ENCODE measurements at places on chromosomes 4 and X.

GRCh38 chr4:139734201-139734874 is 68.7 kb downstream of the MGST2 start:
- no peak for DNase-seq

- DNase-seq = peak; percentile 4
Measured at GRCh38 chrX:42934020-42934726, 156.2 kb upstream of the PPP1R2C start.

DNA sequence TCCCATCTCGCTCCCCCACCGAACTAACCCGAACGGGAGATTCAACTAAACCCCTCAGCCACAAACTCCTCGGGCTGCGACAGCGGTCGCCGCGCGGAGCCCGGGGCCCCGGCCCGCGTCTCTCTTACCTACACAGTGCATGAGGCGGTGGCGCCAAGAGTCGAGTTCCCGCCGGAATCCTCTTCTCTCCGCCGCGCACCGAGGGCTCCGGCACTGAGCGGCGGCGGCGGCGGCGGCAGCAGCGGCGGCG is 160 bp downstream of the LCORL start:
- DNase-seq = no peak

- DNase-seq = peak; percentile 52
Measured at GRCh38 chrX:155009994-155010472, 12.5 kb downstream of the F8 start.

GRCh38 chrX:119686087-119686691 is 6.8 kb downstream of the SEPTIN6 start:
- no peak for DNase-seq

GRCh38 chr4:7183161-7183560 is 9.2 kb upstream of the SORCS2 start:
- no peak for DNase-seq

DNA sequence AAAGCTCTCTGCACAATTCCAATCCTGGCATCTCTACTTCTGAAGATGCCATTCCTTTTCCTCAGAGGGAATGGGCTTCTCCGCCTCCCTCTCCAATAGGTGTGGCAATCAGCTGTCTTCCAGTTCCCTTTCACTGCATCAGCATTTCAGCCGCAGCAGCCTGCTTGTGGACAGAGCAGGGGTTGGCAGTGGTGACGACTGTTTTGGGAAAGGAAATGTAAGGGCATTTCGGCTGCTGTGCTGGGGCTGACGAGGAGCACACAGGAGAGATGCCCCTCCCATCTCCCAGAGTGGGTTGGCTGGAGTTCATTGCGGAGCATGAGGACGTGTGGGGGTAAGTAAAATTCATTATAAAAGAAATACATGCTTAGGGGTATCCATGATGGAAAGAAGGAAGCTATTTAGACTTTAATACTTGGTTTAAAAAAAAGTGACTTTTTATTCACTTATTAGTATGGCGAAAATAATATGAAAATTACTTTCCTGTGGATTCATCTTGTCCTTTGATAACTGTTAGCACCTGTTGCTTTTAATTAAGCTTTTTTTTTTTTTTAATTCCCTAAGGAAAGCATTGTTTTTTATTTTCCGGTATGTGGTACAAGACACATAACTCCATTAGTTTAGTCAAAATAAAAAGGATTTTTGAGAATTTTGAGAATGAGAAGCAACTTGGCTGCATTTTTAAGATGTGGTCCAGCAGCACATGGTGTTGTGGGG is at the start of gene LIMCH1:
LIMCH1 (plus strand) TSS at position 141 of the 717 bp plus-strand sequence. CDS start 67,839 bp downstream, outside the sequence.
- DNase-seq = peak; percentile 49

GRCh38 chrX:7542587-7543380 is 300.2 kb upstream of the VCX start:
- no peak for DNase-seq

DNA sequence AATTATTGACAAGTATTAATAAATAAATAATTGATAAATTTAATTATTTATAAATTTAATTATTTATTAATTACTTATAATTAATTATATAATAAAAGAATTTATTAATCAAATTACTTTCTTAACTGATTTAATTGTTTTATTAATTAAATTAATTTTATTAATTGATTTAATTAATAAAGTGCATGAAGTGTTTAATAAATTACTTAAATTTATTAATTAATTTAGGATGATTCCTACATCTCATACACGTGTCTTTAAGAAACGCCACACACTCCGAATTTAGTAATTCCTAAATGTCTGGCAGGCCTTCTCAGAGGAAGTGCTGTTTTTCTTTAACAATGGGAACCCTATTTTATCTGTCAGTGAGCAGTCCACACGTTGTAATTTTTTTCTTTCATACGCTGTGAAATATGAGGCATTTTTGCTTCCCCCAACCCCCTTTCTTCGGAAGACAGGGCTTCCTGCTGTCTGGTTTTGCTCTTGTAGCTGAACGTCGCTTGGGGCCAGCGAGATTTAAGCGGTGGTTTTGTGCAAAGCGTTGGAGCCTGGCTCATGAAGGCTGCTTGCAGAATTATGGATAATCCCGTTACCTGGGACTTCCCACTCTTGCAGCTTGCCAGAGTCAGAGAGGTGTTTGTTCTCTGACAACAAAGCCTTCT is 46.8 kb downstream of the CRLF2 start:
- DNase-seq = peak; percentile 66

DNA sequence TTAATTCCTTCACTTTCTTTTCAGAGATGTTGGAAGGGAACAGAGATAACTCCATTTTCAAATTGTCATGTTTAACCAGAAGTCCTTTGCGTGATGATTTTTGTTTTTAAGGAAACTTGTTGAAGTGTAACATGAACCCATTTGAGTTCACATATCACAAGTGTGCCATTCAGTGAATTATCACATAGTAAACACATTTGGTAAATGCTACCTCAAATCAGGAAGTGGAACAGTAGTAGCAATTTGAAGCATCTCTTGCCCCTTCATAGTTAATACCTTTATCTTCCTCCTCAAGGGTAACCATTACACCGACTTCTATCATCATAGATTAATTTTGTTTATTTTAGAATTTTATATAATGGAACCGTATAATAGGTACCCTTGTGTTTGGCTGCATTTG is 35.8 kb downstream of the KDM6A start:
- DNase-seq = no peak

DNA sequence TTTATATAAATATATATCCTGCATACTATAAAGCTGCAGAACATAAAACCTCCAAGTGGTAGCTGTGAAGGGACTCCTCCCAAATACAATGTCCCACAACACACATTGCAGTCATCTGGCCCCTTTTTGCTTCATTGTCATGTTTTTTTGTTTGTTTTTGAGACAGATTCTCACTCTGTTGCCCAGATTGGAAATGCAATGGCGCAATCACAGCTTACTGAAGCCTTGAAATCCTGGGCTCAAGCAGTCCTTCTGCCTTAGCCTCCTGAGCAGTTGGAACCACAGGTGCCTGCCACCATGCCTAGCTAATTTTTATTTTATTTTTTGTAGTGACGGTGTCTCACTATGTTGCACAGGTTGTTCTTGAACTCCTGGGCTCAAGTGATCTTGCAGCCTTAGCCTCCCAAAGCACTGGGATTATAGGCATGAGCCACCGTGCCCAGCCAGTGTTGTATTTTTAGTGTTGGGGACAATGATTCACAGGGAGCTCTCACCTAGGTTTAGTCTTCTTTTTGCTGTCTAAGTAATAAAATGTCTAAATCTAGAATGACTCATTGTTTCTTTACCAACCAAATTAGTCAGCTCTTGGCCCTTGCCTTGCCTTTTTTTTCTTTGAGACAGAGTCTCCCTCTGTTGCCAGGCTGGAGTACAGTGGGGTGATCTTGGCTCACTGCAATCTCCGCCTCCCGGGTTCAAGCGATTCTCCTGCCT is 24.0 kb upstream of the XIAP start:
- no peak for DNase-seq

- DNase-seq = no peak
Measured at GRCh38 chr4:48173056-48173991, 39.3 kb upstream of the TXK start.

- no peak for DNase-seq
Measured at GRCh38 chrX:154401045-154401799, 3.0 kb downstream of the RPL10 start.

DNA sequence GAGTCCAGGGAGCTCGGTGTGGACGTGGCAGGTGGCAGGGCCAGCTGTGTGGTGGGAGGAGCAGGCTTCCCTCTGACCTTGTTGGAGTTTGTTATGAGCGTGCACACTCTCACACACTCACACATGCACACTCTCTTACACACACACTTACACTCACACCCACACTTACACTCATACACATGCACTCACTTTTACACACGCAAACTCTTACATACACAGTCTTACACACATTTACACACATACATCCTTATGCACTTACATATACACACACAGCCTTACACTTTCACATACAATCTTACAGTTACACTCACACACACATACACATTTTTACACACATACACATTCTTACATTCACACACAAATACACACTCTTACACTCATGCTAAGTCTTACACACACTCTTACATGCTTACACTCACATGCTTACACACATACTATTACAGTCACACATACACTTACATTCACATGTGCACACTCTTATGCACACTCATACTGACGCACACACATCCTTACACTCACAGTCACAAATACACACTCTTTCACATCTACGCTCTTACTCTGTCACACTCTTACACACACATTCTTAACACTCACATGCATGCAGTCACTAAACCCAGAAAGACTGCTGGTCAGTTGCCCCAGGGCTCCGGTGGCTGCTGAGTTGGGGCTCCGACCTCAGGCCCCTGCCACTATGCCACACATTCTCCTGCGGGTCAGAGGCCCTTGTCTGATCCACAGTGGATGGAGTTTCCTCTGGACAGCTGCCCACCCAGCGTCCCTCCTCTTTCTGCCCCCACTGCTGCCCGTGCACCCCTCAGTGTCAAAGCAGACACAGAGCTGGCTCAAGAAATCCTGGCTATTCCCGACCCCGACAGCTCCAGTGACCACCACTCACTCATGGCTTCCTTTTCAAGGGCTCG is 95.8 kb downstream of the ADRA2C start:
- DNase-seq = no peak

GRCh38 chrX:20712811-20713210 is 446.1 kb upstream of the RPS6KA3 start:
- no peak for DNase-seq

DNA sequence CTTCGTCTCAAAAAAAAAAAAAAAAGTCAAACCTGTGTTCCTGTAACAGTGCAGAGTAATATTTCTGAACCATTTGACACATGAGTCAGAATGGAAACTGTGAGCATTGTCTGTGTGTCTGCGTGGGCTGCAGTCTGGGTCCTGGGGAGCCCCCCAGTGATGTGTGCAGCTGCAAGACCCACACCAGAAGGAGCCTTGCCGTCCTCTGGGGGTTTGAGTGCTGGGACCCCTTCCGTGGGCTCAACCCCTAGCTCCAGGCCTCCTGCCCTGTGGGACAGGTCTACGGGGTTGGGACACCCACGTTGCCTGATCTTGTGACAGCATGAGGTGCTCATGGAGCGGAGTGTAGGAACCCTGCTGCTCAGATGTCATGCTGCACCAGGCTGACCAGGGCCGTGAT is 43.7 kb downstream of the DDX3X start:
- DNase-seq = no peak

DNA sequence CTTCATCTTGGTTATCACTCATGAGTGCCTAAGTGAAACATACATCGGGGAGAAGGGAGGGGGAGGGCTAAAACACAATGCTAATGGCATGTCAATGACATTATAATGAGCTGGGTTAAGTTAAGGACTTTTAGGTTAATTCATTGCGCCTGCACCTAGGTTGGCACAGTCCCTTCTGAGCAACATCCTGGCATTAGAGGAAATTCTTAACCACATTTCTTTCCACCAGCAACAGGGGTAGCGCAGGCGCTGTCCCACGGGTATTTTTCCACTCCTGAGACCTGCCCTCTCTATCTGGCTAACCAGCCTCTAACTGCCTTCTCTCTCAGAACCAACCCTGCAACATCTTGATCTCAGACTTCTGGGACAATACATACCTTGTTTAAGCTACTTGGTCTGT is 39.0 kb upstream of the PROM1 start:
- no peak for DNase-seq

DNA sequence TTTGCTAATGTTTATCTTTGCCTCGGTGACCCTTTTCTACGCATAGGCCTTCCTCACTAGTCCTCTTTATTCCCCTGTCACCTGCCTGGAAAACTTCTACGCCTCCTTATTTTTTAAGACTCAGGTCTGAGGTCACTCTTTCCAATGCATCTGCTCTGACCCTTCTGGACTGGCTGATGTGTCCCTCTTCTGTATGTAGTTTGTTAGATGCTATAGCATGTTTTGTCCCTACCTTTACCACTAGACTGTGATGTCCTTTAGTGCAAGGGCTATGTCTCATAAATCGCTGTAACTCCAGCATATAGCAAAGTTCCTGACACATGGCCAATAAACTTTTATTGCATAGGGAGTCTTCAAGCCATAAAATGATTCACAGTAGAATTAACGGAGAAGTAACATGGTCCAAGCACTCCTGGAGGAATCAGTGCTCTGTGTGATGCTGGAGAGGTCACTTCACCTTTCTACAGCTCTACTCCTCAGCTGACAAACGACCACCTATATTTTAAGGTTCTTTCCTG is 872.5 kb upstream of the SLIT2 start:
- no peak for DNase-seq

DNA sequence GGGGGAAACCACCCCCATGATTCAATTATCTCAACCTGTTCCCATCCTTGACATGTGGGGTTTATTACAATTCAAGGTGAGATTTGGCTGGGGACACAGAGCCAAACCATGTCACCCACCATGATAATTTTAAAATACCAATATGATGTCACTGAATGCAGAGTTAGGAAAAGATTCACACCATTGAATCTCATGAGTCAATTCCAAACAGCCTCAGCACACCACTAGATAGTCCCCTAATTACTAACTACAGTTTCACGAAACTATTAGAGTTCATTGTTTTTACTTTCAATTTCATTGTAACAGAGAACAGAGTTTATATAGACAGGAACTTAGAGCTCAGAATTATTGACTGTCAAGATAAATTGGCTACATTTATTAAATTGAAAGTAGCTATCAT is 410.2 kb downstream of the FAM47A start:
- no peak for DNase-seq

DNA sequence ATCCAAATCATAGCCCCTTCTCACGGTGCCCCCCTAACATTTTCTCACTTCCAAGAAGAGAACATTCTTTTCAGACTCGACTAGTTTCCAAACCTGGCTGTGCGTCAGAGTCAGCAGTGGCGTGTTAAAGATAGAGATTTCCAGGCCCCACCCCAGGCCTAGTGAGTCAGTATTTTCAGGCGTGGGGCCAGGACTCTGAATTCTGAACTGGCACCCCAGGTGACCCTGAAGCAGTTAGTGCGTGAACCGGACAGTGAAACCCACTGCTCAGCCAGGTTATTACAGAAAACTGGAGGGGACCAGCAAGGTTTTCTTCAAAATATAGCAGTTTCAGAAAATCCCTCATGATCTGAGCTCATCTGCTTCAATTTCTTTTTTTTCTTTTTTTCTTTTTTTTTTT is 35.0 kb upstream of the BCOR start:
- no peak for DNase-seq
